ENCODE measurements at places on chromosomes 11 and 22.

DNA sequence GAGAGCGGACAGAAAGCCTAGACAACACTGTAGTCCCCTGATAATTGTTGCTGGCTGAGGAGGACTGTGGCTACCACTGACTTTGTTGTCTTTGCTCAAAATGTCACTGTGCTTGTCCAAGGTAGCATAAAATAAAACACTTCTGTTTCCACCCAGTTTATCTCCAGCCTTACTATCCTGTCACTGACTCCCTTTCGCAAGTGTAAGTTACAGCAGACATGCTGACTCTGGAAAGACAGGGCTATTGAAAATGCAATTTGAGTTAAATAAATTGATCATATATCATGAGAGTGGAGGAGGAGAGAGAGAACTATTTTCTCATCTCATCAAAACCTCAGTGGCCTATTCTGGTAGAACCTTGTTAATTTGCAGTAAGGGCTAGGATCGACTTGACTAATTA is 138.0 kb upstream of the KIRREL3 start:
- DNase-seq: no peak

- peak; percentile 14 for DNase-seq
Measured at GRCh38 chr11:82750643-82751139, 17.0 kb upstream of the FAM181B start.

DNA sequence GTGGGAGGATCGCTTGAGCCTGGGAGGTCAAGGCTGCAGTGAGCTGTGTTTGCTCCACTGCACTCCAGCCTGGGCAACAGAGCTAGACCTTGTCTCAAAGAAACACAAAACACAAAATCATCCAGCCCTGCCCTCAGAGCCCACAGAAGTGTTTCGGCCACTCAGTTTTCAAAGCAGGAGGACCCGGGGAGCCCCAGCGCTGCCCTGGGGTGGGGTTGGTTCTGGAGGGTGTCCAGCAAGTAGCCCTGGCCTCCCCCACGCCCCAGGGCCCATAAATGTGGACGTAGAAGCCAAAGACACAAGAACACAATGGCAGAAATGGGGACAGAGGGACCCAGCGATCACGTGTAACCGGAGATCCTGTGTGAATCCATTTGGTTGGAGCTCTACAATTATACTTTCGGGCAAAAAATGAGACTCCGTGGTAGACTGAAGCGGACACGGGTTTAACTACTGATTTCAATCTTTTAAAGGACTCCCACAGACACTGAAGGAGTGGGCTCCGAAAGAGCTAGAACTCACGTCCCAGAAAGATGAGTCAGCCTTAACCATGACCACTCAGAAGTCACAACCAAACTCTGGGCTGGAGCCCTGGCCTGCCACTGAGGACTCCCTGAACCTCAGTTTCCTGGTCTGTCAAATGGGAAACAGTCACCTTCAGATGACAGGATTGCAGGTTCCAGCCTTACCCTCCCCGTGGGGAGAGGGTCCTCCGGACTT is 9.0 kb upstream of the CYTH4 start:
- DNase-seq: peak; percentile 80

GRCh38 chr11:120022617-120023016 is 115.3 kb downstream of the TRIM29 start:
- DNase-seq: no peak

GRCh38 chr11:86370922-86371594 is 3.6 kb upstream of the CCDC81 start:
- peak; percentile 94 for DNase-seq

GRCh38 chr22:43990044-43990443 is 34.1 kb upstream of the PARVB start:
- DNase-seq: no peak

DNA sequence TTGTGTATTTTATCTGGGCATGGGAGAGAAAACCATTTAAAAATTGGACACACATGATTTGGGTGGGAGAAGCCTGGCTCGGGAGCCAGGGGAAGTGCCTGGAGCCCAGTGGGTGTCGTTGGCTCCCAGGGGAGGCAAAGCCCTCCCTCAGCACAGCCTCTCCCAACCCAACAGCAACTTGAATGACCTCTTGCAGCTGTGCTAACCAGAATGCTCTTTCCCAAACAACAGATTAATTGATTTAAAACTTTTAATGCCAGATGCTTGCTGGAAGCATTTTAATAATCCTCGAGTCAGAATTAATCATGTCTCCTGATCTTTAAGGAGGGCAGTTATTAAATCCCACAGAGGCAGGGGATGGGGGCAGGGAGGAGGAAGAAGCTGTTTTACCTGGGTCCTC is 401.6 kb downstream of the BUD13 start:
- no peak for DNase-seq

GRCh38 chr22:25105817-25106650 is 93.6 kb upstream of the CRYBB3 start:
- no peak for DNase-seq

DNA sequence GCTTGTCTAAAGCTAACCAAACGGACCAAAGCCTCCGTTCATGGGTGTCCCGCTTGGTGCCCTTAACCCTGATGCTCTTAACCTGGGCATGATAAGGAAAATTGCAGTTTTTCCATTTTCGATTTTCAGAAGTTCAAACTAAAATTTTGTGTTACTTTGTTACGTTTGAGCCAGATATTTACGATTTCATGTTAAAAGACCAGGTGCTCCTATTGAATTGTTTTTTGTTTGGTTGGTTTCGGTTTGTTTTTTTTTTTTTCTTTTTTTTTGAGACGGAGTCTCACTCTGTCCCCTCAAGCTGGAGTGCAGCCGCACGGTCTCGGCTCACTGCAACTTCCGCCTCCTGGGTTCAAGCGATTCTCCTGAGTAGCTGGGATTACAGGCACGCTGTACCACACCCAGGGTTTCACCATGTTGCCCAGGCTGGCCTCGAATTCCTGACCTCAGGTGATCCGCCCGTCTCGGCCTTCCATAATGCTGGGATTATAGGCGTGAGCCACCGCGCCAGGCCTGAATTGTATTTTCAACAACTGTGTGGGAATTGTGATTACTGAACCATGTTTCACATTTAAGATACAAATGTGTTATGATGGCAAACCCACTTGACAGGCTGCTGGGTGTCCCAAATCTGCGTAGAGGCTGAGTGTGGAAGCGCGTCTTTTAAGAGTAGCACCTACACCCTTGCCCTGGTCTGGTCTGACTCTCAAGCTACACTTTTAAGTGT is 864 bp upstream of the USP28 start:
- no peak for DNase-seq

- DNase-seq: no peak
Measured at GRCh38 chr11:10648871-10649270, 44.7 kb downstream of the IRAG1 start.

- DNase-seq: no peak
Measured at GRCh38 chr11:31875866-31876560, 64.9 kb upstream of the PAX6 start.

DNA sequence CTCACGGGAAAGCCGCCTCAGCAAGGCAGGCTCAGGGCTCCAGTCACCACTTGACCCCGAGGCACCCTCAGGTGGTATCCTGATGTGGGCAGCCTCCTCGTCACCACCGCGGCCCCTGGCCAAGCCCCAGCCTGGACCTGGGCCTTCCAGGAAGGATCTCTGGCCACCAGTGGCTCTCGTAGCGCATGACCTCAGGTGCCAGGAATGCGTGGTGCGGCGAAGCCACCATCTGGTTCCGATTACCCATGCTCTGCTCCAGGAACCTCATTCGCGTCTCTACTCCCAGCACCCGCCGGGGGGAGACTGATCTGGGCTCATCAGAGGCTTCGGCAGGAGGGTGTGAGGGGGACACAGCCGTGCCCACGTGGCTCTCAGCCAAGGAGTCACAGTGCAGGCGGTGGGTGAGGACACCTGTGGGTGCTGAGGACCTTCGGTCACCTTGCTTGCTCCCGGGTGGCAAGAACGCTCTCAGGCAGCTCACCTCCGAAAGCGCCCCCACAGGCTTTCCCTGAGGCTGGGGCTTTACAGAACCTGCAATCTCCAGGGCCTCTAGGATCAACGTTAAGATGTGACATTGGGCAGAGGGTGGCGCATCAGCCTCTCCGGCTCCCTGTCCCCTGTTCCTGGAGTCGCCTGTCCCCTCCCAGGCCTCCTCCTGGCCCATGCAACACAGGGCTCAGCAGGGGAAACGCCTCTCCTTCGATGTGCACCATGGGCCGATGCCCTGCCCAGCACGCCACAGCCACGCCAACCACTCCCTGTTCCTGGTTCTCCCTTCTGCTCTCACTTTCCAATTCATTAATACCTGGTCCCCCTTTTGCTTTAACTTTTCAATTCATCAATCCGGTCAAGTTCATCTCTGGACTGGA is 39.0 kb downstream of the TBX1 start:
- DNase-seq: peak; percentile 90

- no peak for DNase-seq
Measured at GRCh38 chr22:32318361-32318760, 39.3 kb upstream of the RFPL3 start.

DNA sequence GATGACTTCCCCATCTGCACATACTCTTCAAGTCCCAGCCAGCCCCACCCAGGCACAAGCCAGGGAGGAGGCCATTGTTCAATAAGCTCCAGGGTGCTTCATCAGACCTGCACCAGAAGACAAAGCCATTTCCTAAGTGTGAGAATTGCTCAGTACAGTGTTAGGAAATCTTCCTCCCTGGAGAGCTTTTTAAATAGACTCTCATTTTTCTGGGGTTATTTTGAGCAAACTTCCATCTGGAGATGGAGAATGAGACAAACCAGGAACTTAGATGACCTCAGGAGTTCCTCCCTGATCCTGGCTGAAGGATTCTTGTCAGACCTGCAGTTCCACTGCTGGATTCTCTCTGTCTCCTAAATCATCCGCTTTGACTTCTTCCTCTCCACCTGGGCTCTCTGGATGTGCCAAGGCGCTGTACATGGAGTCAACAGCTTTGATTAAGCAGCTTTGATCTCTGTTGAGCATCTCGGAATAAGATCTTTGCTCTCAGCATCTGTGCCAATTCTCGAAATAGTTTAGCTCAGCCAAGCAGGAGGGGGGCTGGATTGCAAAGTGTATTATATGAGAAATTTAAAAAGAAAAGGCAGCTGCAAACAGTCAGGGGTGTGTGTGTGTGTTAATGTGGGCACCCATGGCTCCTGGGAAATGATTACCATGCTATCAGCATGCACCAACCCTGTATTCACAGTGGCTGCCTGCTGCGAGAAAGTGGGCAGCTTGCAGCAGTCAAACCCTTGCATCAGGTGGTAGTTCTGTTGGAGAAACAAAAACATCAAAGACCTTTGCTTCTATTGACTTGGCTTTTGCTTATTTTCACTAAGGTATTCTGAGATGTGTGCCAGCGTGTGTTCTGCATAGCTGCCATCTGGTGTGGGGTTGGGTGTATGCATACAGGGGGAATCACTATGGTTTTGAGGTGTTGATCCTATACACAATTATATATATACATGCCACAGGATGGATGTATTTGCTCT is 70.2 kb upstream of the NAV2 start:
- no peak for DNase-seq

DNA sequence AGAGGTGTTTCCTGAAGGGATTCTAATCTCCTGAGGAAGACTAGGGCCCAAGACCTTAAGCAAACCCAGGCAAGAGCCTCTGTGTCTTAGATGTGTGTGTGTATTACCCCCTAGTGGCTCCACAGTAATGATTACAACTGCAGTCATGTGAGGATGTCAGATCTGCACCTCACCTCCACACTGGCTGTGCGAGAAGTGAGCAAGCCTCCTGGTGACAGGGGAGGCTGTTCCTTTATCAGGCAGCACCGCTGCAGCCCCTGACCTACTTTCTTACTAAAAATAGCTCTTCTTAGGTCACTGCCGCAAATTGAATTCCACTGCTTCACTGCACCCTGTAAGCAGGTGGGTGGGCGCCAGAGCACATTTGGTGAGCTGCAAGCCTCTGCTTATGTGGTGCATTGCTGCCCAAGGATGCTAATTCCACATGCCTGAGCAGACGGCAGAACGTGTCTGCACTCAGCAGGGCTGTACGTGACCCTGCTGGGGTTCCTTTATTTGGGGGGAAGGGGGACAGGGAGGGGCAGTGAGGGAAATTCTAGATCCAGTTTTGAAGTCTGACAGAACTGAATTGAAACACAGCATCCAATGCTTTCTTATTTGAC is 112.4 kb downstream of the KCNC1 start:
- peak; percentile 53 for DNase-seq

- DNase-seq: no peak
Measured at GRCh38 chr11:9005087-9005486, 1.3 kb upstream of the NRIP3 start.

DNA sequence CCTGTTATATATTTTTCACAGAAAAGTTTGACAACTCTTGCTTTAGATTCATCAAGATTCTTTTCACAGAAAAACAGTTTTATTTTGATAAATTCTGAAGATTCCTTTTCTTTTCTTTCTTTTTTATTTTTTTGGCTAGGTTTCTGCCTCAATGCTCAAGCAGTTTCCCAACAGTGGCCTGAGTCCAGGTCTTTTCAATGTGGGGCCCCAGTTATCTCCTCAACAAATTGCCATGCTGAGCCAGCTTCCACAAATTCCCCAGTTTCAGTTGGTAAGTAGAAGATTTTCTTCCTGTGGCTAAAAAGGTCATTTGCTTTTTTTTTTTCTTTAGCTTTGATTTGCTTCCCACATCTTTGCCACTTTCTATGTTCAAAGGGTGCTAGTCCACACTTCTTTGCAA is 46.0 kb upstream of the ADSL start:
- DNase-seq: no peak

DNA sequence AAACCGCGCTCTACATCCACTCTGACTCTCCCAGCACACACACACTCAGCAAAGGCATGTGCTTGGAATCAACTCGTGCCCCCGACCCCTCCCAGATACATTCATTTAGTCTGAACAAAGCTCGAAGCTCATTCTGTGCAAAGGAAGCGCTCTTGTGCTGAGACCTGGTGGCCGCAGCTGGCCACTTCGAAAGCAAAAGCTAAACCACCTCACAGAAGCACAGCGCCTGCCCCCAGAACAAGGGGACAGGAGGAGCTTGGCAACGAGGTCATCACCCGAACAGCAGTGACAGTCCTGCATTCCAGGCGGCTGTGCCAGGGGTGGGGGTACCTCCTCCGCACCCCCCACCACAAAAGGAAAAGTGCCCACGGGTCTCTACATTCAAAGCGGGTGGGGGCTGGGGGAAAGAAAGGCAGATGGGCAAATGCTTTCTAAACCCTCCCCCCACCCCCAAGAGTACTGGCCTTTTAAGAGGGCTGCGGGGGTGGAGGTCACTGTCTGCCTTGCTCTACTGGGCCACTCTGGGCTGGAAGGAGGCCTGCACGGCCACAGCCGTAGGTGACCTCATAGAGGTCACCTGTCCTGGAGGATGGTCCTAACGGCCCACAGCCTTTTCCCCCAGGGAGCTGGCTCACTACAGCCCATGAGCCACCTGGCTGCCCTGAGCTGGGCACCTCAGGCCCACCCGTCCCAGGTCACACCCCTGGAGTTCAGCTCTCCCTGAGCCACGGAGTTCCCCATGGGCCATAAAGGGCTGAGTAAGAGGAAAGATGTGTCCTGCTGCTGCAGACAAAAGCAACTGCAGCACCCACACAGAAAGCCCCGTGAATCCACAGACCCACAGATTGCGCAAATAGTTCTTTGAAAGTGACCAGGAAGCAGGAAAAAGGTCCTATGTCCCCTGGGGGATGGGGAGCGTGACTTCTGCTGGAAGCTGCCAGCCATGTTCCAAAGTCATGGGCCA is 21.3 kb downstream of the CBX7 start:
- DNase-seq: peak; percentile 39

- no peak for DNase-seq
Measured at GRCh38 chr11:62138630-62139425, 15.0 kb downstream of the INCENP start.

GRCh38 chr11:47152953-47153950 is 23.4 kb downstream of the ARFGAP2 start:
- DNase-seq: peak; percentile 66

Measured in iris pigment epithelial cell (primary cell).